Stimulated activated CD4-positive, alpha-beta T cell treated with anti-CD3 and anti-CD28 coated beads, TNF-alpha, amount 100 ng/mL, for 24 hours (primary cell): ENCODE measurements at places on chromosomes 13 and 19.

DNA sequence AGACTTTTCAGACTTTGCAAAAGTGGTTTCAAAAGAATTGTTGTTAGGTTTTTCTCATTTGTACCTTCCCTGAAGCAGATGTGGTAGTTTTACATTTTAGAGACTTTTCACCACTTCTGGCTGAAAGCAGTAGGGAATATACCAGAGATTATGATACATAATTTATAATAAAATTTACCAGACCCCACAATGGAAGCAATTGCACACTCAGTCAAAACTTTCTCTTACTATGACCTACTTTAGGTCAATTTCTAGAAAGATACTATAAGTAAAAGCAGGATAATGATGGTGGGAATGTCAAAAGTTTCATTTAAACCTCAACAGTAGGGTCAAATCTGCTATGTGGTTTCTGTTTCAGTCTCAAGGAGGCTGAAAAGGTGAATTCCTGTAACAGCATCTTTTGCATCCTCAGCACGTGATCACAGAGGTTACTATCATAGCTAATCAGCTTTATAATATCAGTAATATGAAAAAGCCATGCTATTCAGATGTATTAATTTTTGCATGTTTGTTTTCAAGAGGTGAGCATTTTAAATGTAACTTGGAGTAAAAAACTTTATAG is 26.9 kb downstream of the PCCA start:
- no peak for DNase-seq

GRCh38 chr13:74904556-74904955 is 577.4 kb downstream of the TBC1D4 start:
- no peak for DNase-seq

- DNase-seq, result no peak
Observed at GRCh38 chr19:47819858-47820257, 1.9 kb upstream of the CRX start.

- DNase-seq, result no peak
Observed at GRCh38 chr13:24146961-24147569, 13.5 kb upstream of the SPATA13 start.

- no peak for DNase-seq
Observed at GRCh38 chr19:18419699-18420460, 682 bp downstream of the SSBP4 start.

DNA sequence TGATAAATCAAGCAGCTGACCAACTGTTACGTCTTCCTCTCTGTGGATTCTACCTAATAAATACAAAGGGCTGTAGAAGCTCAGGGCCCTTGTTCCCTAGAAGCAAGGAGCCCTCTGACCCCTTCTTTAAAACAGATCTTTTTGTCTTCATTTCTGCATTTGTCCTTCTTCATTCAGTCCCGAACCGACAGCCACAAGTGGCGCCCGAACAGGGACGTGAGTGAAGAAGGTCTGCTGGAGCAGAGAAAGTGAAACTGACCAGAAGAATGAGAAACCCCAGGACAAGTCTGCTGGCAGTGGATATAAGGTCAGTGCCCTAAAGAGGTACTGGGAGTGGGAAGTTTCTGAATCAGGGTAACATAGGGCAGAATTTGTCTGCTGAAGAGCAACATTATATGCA is 13.1 kb downstream of the ZNF773 start:
- DNase-seq, result no peak

- no peak for DNase-seq
Observed at GRCh38 chr19:3506384-3507340, 551 bp downstream of the FZR1 start.

GRCh38 chr19:51158474-51159129 is 16.5 kb downstream of the SIGLEC7 start:
- DNase-seq, result peak; percentile 52

GRCh38 chr13:48816700-48817099 is 159.0 kb upstream of the FNDC3A start:
- no peak for DNase-seq

DNA sequence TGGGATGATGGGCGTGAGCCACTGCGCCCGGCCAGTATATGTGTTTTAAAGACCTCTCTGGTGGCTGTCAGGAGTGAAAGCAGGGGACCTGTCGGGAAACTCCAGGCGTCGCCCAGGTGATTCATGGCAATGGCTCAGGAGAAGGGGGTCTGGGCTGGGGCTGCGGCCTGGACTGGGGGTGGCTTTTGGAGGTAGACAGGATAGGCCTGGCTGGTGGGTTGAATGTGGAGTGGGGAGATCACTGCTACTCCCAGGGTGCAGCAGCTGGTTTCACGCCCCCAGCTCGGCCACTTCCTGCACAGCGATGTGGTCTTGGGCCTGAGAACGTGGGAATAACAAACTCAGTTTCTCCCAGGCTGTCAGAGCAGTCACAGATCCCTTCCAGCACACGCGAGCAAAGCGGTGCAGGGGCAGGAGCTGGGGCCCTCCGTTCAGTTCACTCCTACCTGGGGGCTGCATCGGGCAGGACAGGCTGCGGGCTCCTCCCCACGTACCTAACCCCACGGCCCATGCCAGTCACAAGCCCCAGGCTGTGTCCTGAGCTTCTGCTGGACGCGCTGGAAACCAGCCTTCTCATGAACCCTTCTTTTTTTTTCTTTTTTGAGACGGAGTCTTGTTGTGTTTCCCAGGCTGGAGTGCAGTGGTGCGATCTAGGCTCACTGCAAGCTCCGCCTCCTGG is 18.9 kb downstream of the KDM4B start:
- no peak for DNase-seq

DNA sequence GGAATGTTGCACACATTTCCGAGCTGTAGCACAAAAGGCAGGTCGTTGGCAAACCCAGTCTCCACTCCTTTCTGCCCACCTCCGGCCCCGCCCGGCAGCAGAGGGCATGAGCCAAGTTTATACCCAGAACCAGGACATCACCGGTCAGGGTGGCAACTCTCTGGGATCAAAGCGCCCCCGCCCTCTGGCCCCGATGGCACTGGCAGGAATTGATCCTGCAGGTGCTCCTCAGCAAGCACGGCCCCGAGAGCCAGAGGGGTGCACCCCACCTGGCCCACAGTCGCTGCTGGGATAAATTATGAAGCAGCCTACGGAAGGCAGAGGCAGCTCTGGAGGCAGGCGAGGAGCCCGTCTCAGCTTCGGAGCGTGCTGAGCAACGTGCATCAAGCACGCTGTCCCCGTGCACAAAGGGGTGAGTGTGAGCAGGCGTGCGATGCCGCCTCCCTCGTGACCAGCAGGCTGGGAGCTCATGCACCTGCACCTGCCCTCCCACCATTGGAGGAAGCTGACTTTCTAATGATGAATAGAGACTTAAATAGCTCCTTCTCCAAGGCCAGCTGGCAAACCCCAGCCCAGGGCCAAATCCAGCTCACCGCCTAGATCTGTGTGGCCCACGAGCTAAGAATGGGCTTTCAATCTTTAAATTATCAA is 25.7 kb downstream of the SHC2 start:
- no peak for DNase-seq

GRCh38 chr19:58562122-58563033 is 4.0 kb upstream of the UBE2M start:
- DNase-seq, result no peak

DNA sequence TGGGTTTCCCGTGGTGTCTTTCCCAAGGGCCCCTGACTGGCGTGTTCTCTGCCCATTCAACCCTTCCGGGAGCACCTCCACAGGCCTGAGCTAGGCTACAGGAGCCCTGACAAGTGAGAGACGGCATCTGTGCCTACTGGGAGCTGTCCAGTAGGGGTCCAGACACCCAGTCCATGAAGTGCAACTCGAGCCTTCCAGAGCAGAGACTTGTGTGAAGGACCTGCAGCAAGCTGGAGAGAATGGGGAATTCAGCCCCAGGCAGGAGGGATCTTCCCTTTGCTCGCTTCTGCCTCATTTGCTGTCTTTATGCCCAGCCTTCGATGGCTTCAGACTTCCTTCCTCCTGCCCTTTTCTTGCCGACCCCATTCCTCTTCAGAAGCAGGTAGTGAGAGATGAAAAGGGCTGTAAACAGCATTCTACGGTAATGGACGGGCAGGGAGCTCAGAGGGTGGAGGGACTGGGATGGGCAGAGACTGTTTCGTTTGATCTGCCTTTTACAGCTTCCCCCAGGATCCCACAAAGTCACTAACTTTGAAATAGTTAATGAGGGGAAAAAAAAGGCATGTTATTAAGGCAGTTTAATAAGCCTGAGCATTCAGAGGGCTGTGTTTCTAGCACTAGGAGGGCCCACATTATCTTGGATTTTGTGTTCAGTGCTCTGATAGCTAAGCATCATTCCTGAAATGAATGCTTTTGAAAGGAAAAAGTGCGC is 327.6 kb downstream of the FGF9 start:
- DNase-seq, result no peak

DNA sequence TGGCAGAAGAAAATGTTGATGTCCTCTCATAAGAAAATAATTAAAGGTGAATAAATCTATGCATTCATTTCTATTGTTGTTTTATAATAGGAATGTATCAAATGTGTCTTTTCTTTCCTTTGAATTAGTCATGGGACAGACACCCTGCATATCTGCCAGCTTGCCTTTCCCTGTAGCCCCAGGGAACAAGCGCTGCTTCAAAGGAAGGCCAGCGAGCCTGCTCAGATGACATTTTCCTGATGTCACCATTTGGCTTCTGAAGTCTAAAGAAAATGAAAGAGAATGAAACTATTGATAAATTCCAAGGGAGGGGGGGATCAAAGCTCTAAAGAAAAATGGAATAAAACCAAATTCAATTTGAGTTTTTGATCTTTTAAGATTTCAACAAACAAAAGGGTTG is 574.8 kb downstream of the IRS2 start:
- no peak for DNase-seq

DNA sequence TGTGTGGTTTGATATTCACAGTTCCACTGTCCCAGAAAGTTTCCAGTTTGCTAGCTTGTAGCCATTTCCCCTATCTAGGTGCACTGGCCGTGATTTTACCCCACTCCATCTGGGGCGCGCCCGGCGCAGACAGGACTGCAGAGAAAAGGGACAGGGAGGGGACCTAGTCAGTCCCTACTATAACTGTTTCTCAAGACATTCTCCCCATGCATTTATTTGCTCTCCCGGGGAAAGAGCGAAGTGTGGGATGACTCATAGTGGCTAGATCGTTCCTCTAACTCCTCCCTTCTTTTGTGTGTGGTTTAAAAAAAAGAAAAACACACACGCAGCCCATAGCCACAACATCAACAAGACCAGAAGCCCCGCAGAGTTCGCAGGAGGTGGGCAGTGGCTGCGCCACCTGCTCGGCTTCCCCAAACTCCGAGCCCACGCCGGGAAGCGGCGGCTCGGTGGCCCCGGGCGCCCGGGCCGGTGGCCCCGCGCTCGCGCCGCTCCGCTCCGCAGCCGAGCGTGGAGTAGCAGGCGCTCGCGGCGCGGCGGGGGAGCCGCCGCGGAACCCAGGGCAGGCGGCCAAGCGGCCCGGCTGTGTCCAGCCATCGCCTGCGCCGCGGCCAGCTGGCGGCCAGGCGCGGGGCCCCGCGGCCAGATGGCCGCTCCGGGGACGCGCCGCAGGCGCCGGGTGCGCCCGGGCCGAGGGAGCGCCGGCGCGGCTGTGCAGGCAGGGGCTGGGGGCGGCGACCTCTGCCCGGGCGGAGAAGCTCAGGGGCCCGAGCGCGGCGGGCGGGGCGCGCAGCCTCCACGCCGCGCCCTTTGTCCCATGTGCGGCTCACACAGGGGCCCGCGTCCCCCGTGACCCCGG is 653 bp downstream of the TMTC4 start:
- DNase-seq, result peak; percentile 19

- DNase-seq, result peak; percentile 54
Observed at GRCh38 chr13:45280751-45281634, 60.0 kb downstream of the TPT1 start.

DNA sequence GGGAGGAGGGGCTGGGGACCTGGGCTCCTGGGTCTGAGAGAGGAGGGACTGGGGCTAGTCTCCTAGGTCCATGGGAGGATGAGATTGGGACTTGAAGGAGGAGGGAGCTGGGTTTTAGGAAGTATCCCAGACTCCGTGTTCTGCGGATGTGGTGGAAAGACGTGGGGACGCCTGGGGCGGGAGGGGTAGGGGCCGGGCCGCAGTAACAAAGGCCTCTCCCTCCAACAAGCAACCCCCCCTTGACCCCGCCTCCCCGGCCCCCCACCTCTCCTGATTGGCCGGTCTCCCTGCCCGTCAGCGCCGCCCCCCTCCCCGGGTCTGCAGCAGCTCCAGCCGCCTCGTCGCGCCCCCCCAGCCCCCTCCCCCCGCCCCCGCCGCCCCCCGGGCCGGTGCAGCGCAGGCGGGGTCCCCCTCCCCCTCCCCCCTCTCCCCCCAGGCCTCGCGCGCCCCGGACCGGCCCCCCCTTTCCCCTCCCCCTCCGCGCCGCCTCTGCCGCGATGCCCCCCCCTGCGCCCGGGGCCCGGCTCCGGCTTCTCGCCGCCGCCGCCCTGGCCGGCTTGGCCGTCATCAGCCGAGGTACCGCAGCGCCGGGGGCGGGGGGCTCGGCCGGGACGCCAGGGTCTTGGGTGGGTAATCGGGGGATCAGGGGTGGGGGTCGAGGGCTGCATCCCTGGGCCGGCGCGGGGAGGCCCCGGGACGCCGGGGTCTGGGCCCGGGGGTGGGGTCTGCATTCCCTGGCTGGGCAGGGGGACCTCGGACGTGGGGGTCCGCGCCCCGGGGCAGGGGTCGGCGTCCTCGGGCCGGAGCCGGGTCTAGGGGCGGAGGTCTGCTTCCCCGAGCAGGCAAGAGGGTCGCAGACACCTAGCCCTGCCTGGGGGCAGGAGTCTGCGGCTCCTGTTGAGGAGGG is at the start of gene IGLON5:
Gene IGLON5 (plus strand): TSS at position 294 of the 907 bp plus-strand sequence. CDS start 204 bp downstream, at position 498.
- no peak for DNase-seq

DNA sequence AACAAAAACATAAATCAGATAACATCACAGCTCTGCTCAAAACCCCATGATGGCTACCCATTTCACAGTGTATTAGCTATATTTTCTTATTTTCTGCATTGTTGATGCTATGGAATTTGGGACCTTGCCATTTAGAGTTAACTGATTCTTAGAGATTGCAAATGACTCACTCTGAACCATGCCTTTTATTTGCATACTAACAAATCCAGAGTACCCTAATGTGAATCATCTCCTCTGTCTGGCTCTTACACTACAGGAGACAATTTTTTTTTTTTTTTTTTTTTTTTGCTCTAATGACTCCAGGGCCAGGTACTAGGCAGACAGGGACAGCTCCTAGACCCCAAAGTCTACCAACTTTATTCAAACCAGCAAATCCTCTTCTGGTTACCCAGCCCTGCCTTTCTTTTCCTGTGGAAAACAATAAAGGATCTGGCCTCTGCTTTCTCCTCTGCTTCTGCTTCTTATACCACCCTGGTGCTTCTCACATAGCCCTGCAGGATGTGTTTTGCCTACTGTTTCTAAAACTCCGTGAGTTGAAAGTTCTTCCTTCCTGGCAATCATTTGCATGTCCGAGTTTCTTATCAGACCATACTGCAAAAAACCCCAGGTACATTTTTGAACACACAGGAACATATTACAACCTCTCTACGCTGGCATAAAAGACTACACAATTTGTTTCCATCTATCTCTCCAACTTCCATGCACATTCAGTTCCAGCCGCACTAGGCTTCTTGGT is 10.6 kb upstream of the ZNF460 start:
- no peak for DNase-seq

GRCh38 chr13:53050151-53050550 is 21.5 kb downstream of the OLFM4 start:
- DNase-seq, result no peak

- peak; percentile 53 for DNase-seq
Observed at GRCh38 chr13:113758651-113759524, at the start of gene TMEM255B. Gene TMEM255B (plus strand): TSS chr13:113759226. CDS start chr13:113759270, 44 bp downstream.

- no peak for DNase-seq
Observed at GRCh38 chr13:96104516-96104915, 14.6 kb downstream of the HS6ST3 start.

- no peak for DNase-seq
Observed at GRCh38 chr19:6086068-6086788, 24.1 kb downstream of the RFX2 start.

- no peak for DNase-seq
Observed at GRCh38 chr19:3266792-3267514, 42.5 kb downstream of the CELF5 start.

- no peak for DNase-seq
Observed at GRCh38 chr19:12984143-12984627, 11.1 kb upstream of the NFIX start.
